ENCODE measurements at places on chromosomes 13 and 19. TPM values are rescaled to one million over a fixed set of nuclear protein-coding genes. Genes with fewer than 3 reads are reported as not detected.

Gene SOX1
- not detected for total RNA-seq

Gene C19orf81
- total RNA-seq = 9.6 TPM

Gene IGFL1
- total RNA-seq = 2.6 TPM

Gene ZNF558
- total RNA-seq = 7.1 TPM

Gene GPR183
- not detected for total RNA-seq

Gene PSG6
- total RNA-seq = 0.13 TPM

Gene EDNRB
- total RNA-seq = not detected

Gene DPF1
- total RNA-seq = 4.9 TPM

Gene PTH2
- total RNA-seq = not detected

Gene ITGBL1
- 1.7 TPM for total RNA-seq

Gene CYSLTR2
- total RNA-seq = not detected

Gene PSG5
- 0.53 TPM for total RNA-seq

Gene CEACAM7
- not detected for total RNA-seq

Gene C19orf38
- total RNA-seq = 0.11 TPM

Gene TGFBR3L
- total RNA-seq = 1.7 TPM

Gene PSG7
- total RNA-seq = 0.09 TPM

Gene SRRM5
- 0.81 TPM for total RNA-seq

Gene CYP4F11
- 7.7 TPM for total RNA-seq

Gene KRTDAP
- total RNA-seq = not detected

Gene ZNF600
- total RNA-seq = 0.30 TPM
